ENCODE measurements at places on chromosomes 4 and X.

DNA sequence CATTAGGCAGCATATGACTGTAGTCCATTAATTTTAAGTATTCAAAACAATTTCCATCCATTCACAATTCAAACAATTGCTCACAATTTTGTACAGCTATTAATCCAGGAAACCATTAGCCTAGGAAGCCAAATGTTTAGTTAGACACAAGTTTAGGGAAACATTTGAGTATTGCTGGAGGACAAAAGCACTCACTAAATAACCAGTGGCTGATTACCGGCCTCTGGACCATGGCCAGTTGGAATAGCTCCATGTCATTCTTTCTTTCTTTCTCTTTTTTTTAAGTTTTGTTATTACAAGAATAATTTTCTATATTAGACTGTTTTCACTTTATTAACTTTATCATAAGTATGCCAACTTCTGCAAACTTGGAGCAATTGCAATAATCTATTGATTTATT, 31.3 kb downstream of the TRIML2 start:
- no peak for DNase-seq

GRCh38 chr4:71832049-71832448, 48.2 kb upstream of the GC start:
- DNase-seq: no peak

- DNase-seq: no peak
Observed at GRCh38 chr4:82694892-82695291, 103.7 kb downstream of the SCD5 start.

DNA sequence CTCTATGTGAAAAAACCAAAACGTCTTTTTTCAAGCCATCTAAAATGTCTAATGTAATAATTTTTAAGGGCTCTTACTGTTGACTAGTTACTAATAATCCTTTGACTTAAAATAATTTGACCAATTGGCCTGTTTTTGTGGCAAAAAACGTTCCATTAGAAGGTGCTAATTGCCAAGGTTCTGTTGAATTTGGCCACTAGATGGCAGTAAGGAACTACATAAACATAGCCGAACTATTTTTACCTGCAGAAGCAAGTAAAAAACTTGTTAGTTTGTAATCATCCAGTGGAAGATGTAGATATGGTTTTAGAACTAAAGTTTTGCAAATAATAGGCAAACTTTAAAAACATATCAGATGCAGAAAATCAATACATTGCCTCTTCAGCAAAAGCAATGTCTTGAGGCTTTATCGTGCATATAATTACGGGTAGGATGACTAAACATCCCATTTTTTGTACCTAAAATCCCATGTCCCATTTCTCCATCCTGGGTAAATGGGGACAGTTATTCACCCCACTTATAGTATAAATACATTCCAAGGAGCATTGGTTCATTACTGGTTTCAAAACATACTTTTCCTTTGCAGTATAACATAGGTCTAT, 57.6 kb downstream of the PROM1 start:
- no peak for DNase-seq

DNA sequence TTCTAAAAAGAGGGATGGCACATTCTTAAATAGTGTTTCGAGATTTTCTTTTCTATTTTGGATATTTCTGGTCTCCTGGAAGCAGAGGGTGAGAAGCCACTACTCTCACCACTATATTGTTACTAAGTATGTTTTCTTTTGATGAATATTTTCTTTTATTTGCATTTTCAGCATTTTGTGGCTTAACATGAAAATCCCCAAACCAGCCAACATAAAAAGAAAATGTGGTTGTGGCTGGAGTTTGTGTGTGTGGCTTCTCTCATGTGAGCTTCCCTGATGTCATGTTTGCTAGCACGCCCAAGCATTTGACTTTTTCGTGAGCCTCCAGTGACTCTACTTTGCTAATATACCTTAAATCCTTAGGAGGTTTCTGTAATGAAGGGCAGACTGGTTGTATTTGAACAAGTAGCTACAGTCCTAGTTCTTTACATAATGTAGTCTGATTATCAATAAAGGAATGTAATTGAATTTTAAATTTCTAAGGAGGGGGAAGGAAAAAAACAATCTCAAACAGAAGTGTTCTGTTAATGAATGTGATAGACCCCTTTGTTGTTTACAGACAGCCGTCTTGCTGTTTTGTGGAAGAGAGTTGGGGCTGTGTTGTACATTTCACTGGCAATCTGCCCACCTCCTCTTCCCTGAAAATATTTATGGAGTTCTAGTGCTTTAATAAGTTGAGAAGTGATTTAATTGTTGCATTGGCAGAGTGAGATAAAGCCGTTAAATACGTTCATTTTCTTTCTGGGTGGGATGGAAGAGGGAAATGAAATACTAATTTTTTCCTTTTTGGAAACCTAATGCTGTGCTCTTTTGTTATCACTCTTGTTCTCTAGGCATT, 114.6 kb downstream of the ARHGAP10 start:
- DNase-seq: no peak

DNA sequence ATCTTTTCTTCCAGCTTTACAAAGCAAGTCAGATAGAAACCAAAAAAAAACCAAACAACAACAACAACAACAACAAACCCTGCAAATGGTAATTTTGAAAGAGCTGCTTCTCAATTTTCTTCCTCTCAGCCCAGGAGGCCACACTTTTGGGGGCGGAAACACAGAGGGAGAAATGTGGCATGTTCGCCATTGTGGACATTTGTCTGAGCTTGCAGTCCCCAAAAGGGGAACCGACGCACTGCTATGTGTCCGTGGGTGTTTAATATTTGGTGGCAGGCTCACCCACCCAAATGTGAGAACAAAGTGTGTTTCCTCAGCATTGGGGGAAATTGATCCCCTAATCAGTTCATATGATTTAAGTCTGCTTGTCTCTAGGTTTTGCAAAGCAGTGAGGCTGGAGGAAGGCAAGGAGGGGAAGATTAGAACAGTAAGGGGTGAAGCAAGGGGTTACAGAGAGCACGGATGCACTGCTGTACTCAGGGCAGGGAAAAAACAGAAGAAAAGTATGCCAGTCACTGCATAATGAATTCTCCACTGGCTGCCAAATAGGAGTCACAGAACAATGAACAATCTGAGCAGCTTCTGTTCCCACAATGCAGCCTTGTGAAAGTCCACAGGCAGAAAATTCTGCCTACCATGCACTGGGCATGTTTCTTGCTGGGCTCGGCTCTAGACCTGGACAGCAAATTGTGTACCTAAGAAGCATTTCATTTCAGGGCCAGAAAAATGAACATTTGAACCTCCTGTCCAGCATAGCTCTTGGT, 74.7 kb upstream of the GPM6B start:
- no peak for DNase-seq

Measured in RCC 7860 (cell line).